ENCODE measurements at places on chromosomes 6 and 20. TPM values are rescaled to one million over a fixed set of nuclear protein-coding genes. Genes with fewer than 3 reads are reported as not detected.

DNA sequence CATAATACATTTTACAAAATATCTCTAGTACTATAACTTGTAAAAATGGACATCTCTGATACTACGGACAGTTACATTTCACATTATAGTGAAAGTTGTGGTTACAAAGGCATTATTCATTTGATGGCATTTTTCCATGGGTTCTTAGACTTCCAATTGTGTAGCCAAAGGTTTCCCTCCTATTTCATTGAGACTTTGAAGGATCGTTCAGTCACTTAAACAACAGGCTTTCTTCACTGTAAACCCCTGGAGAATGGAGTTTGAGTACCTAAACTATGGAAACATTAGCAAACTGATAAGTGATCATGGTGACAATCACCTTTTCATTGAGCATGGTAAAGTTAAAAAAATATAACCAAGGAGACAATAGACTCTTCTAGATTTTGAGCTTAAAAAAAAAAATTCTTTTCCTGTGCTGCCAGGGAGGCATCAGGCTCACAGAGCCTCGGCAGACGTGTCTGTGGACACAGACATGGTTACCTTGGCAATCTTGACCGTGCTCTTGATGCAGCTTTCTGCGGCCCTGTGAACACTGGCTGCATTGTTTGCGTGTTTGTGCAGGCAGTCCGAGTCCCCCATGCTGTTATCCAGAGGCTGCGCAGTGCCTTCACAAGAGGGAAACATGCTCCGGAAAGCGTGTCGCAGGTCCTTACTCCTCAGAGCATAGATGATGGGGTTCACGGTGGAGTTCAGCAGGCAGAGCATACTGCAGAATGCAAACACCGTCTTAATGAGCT, 22.6 kb downstream of the CNR1 start:
- no peak for DNase-seq
- H3K27me3 ChIP-seq: peaks cover 10% of the 10 kb centered on the region
- H3K36me3 ChIP-seq: no peaks in the 10 kb centered on the region
- no peak overlapping the region for H3K27ac ChIP-seq
- H3K4me1 ChIP-seq: no peaks in the 10 kb centered on the region

DNA sequence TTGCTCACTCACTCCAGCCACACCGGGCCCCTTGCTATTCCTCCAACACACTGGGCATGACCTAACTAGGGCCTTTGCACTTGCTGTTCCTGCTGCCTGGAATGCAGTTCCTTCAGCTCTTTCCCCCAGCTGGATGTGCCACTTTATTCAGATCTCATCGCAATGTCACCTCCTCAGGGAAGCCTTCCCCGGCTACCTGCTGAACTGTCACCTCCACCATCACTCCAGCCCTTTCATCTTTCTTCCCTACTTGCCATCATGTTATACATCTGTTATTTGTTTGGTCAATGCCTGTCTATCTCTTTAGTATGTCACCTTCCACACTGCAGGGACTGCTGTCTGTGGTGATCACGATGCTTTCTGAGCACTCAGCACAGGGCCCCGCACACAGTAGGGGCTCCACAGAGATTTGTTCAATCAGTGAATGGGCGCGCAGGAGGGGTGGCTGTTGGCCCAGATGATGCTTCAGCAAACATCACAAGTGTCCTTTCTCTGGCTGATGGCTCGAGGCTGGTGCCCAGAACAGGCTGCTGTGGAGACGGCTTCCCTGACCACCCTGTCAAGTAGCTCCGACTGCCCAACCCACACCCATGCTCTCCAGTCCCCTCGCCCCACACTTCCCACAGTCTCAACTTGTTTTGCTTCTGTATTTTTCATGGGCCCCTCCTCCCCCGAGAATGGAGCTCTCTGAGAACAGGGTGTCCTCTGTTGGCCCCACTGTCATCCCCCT, 31.8 kb downstream of the CEBPB start:
- no peak overlapping the region for H3K27ac ChIP-seq
- peaks cover 3% of the 10 kb centered on the region for H3K36me3 ChIP-seq
- peaks cover 23% of the 10 kb centered on the region for H3K4me1 ChIP-seq
- no peak overlapping the region for H3K4me3 ChIP-seq
- H3K27me3 ChIP-seq: no peaks in the 10 kb centered on the region
- DNase-seq: no peak

Gene MDFI
- total RNA-seq: 62.6 TPM

DNA sequence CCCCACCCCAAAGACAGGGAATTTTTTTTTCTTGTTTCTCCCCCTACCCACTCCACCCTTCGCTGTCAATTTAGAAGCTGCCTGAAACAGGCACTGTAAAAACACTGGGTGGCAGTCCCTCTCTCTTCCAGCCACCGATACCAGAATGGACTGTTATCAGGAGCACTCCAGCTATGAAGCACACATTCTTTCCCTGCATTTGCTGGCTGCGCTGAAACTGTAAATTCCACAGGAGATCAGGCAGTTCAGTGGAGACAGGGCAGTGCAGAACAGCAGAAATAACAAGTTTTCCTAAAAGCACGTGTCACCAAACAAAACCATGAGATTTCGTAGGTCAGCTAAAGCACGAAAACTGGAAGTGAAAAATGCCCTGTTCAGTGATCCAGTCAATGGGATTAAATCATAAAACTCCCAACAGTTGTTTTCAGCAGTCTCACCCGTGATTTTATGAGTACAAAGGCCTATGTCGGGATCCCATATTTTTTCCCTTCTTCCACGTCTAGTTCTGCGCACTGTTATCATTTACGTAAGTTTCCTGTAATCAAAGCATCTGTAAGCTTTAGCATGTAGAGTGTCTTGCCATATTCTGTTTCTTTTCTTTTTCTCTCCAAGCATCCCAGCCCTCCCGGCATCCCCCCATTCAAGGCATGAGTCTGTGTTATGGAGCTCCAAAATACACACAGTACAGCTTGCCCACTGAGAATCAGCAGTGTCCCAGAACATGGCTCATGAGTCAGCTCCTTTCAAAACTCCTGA, 359.9 kb upstream of the EPHA7 start:
- no peak for DNase-seq
- no peaks in the 10 kb centered on the region for H3K27me3 ChIP-seq
- peak overlapping the region; percentile 65 for H3K4me3 ChIP-seq
- H3K36me3 ChIP-seq: no peaks in the 10 kb centered on the region
- H3K27ac ChIP-seq: peak overlapping the region; percentile 97

DNA sequence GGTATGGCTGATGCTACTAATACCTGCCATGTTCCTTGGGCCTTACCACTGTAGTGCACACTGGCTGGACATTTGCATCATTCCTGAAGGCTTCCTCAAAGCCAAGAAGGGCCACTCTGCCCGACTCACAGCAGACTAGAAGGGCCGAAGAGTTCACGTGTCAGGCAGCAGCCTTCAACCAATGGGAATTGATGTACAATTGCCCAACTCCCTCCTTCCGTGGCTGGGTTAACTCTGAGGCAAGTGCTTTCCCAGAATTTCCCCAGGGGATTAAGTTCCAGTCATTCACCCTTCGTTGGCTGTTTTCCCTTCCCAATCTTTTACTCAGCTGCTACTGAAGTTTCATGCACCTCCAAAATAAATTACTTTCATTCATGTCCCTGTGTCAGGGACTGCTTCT, 29.8 kb downstream of the PSMB9 start:
- H3K27ac ChIP-seq: no peak overlapping the region
- H3K4me1 ChIP-seq: peaks cover 16% of the 10 kb centered on the region
- no peak overlapping the region for H3K4me3 ChIP-seq
- no peak for DNase-seq
- peaks cover 28% of the 10 kb centered on the region for H3K27me3 ChIP-seq

GRCh38 chr20:45097485-45098102, 3.3 kb downstream of the KCNS1 start:
- peaks cover 1% of the 10 kb centered on the region for H3K36me3 ChIP-seq
- peaks cover 4% of the 10 kb centered on the region for H3K27me3 ChIP-seq
- H3K4me3 ChIP-seq: no peak overlapping the region
- H3K27ac ChIP-seq: no peak overlapping the region
- peaks cover 20% of the 10 kb centered on the region for H3K4me1 ChIP-seq

GRCh38 chr6:34384321-34385153, 7.9 kb downstream of the NUDT3 start:
- H3K27me3 ChIP-seq: no peaks in the 10 kb centered on the region
- peaks cover 38% of the 10 kb centered on the region for H3K4me1 ChIP-seq
- DNase-seq: no peak
- H3K27ac ChIP-seq: peak overlapping the region; percentile 62
- H3K4me3 ChIP-seq: no peak overlapping the region

- H3K4me3 ChIP-seq: no peak overlapping the region
- no peak for DNase-seq
- no peaks in the 10 kb centered on the region for H3K27me3 ChIP-seq
- H3K4me1 ChIP-seq: no peaks in the 10 kb centered on the region
These were observed 1592.6 kb downstream of the GRIK2 start for GRCh38 chr6:102986086-102986485.

GRCh38 chr6:13581700-13582229, 7.4 kb downstream of the SIRT5 start:
- no peaks in the 10 kb centered on the region for H3K4me1 ChIP-seq
- no peak for DNase-seq
- H3K27me3 ChIP-seq: no peaks in the 10 kb centered on the region
- no peak overlapping the region for H3K27ac ChIP-seq
- peaks cover 8% of the 10 kb centered on the region for H3K36me3 ChIP-seq

GRCh38 chr20:6558341-6558740, 209.1 kb upstream of the BMP2 start:
- H3K27me3 ChIP-seq: no peaks in the 10 kb centered on the region
- peaks cover 20% of the 10 kb centered on the region for H3K4me1 ChIP-seq
- no peak overlapping the region for H3K4me3 ChIP-seq
- no peak for DNase-seq
- H3K27ac ChIP-seq: no peak overlapping the region
- no peaks in the 10 kb centered on the region for H3K36me3 ChIP-seq

DNA sequence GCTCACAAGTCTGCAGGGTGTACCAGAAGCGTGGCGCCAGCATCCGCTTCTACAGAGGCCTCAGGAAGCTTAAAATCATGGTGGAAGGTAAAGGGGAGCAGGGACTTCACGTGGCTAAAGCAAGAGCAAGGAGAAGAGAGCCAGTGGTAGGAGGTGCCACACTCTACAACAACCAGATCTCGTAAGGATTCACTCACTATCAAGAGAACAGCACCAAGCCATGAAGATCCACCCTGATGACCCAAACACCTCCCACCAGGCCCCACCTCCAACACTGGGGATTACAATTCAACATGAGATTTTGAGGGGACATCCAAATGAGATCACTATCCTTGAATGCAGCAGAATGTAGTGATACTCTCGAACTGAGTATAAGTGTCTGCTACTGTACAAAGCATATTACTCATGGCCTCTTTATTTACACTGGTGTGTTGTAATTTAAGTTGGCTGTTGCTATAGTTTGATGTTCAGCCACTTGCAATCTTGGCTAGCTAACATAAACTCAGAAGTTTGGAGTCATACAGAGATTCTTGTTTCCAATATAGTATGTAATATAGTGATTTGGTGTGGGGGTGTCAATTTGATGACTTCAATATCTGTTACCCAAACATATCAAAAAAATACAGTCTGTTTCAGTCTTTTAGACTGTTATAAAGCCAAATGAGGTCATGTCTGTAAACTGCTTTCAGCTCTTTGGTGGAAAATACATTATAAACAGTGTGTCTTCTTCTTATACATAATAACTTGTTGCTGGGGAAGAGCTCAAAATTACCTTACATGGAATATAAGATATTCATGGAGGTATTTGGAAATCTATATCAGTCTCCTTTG, 39.4 kb upstream of the MYLIP start:
- no peaks in the 10 kb centered on the region for H3K36me3 ChIP-seq
- H3K27me3 ChIP-seq: peaks cover under 1% of the 10 kb centered on the region
- H3K27ac ChIP-seq: peak overlapping the region; percentile 30
- H3K4me1 ChIP-seq: peaks cover 10% of the 10 kb centered on the region

DNA sequence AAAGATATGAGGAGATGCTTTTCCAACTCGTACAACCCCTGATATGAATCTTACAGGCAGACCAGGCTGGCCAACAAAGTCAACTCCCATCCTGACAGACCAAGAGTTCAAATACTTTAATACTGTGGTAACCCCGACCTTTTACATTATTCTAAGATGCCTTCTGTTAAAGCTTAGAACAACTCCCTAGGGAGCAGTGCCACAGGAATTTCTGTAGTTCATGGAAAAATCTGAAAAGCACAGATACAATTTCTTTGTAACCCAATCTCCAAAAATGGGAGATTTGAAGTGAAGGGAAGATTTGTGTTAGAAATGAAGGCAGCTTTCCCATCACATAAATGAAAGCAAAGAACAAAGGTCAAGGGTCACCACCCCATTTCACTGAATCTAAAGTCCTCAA, 151.3 kb upstream of the BEND6 start:
- no peaks in the 10 kb centered on the region for H3K36me3 ChIP-seq
- peaks cover 67% of the 10 kb centered on the region for H3K4me1 ChIP-seq
- H3K4me3 ChIP-seq: peak overlapping the region; percentile 17

DNA sequence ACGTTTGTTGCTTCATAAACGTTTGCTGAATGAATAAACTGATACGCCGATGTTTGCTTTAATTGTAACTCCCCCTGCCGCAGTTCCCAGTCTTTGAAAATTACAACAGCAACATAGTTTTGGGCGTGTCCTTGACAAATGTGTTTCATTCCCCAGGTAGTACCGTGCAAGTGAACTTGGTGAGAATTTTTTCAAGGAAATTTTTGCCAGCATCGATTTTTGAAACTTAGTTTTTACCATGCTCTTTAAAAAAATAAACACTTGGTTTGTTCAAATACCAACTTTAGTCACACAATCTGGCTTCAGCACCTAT, 60.1 kb downstream of the FAM217A start:
- no peak for DNase-seq
- peak overlapping the region; percentile 94 for H3K27ac ChIP-seq

DNA sequence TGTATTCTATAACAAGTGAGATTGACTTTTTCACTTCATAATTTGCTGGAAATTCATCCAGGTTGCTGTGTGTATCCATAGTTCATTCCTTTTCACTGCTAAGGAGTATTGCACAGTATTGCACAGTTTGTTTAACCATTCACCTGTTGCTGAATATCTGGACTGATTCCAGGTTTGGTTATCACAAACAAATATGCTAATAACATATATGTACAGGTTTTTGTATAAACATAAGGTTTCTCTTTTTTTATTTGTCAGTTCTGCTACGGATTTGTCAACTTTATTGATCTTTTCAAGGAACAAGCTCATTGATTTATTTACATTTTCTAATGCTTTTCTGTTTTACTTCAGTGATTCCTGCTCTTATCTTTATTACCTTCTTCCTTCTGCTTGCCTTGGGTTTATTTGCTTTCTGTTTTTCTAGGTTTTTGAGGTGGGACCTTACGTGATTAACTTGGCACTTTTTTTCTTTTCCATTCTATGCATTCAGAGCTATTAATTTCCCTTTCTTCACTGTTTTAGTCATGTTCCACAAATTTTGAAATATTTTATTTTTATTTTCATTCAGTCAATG, 117.0 kb upstream of the OGFRL1 start:
- no peaks in the 10 kb centered on the region for H3K27me3 ChIP-seq
- H3K36me3 ChIP-seq: no peaks in the 10 kb centered on the region
- DNase-seq: no peak
- H3K27ac ChIP-seq: no peak overlapping the region
- no peaks in the 10 kb centered on the region for H3K4me1 ChIP-seq

Gene C6orf52
- total RNA-seq: 0.97 TPM

DNA sequence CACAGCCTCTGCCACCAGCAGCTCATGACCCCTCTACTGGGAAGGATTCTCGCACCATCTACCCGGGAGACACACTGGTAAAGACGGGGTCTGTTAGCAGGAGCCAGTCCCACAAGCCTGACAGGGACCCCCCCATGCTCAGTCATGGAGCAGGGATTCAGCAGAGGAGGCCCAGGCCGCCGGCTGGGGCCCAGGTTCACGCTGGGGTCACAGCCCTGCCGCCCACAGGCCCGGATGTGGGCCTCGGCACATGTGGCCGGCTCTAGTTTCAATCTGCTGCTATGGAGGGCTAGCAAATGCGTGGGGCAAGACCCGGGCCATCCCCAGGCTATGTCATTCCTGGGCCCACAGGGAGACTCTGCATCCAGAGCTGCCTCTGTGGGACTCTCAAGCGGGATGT, 25.1 kb downstream of the PXDC1 start:
- H3K4me3 ChIP-seq: no peak overlapping the region
- peaks cover 52% of the 10 kb centered on the region for H3K36me3 ChIP-seq
- H3K27me3 ChIP-seq: no peaks in the 10 kb centered on the region
- peak; percentile 70 for DNase-seq
- H3K27ac ChIP-seq: peak overlapping the region; percentile 77
- H3K4me1 ChIP-seq: peaks cover 92% of the 10 kb centered on the region

Data from chondrocyte (in vitro differentiated cells).